COR-L47 (cell line): ENCODE measurements at places on chromosomes 7 and 10.
A peak's percentile ranks its signal among the peaks of the same experiment; 100 is the strongest.

DNA sequence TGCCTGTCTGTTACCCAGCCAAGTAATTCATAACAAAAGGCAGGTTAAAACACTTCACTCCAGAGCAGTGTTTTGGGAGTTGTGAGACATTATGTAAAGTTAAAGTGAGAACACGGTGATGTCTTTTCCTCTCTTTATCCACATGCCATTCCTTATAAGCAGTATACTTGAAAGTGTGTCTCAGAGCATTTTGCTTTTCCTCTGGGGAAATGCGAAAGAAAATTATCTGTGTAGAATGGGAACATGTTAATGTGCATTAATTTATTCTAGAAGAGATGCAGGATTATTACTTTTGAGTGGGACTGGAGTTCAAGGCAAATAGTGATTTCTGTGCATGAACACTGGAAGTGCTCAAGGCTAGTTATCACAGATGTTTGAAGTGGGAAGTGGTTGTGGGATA is 170.4 kb downstream of the PLXDC2 start:
- no peak for DNase-seq

DNA sequence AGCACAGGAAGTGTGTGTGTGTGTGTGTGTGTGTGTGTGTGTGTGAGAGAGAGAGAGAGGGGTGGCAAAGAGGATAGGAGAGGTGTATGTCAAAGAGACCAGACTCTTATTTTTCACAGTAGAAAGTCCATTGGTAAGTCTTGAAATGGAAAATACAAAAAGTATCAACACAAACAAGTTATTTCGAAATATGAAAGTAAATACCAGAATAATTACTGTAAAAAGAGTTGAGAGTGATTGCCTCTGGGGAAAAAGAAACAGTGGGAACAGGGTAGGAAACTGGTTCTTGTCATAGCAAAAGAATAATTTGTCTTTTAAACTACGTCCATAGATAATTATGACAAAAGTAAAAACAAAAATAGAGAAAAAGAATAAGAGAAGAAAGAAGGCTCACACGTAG is 29.0 kb upstream of the EIF5AL1 start:
- DNase-seq: no peak

GRCh38 chr7:97512441-97513207 is 219.3 kb upstream of the TAC1 start:
- no peak for DNase-seq

DNA sequence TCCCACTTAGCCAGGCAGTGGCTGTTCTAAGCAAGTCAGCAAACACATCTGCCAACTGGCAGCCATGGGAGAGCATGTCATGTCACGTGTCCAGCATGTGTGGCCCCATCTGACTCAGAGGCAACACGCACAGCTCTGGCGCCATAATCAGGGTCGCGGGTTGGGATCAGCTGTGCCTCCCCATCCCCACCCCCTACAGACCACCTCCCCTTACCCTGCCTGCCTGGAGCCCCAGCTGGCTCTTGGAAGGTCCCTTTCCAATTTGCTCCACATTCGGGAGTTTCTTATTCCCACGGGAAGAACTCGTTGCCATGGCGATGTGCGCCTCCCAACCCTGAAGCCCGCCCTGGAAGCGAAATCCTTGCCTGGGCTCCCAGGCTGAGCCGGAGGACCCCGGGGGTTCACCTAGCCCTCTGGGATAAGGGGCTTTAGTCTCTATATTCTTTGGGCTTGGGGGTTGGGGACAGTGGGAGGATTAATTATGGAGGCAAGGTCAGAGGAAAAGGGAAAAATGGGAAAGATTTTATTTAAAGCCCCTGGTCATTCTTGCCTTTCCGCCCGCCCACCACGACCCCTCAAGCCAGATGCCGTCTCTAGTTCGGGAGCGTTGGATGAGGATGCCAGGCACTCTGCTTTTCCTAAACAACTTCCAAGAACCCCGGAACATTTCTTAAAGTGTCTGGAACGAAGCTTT is 283.7 kb downstream of the ZEB1 start:
- peak; percentile 43 for DNase-seq

GRCh38 chr7:4010061-4010605 is 672.0 kb upstream of the FOXK1 start:
- no peak for DNase-seq

DNA sequence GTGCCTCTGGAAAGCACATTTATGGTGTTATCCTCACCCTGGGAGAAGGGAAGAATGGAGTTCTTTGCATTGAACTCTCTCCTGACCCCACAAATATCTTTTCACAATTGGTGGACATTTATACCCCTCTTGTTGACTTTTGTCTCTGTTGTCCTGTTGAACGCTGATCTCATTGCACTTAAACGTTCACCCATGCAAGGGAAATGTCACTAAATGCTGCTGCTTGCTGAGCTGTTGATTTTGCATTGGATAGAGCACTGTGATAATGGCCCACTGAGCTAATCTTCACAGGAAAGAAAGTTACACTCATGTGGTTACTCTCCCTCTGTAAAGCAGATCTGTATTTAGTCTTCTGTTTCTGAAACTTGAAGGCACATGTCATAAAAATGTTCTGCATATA is 133.4 kb downstream of the FZD1 start:
- DNase-seq: no peak

GRCh38 chr7:69942573-69942972 is 344.3 kb downstream of the AUTS2 start:
- no peak for DNase-seq

DNA sequence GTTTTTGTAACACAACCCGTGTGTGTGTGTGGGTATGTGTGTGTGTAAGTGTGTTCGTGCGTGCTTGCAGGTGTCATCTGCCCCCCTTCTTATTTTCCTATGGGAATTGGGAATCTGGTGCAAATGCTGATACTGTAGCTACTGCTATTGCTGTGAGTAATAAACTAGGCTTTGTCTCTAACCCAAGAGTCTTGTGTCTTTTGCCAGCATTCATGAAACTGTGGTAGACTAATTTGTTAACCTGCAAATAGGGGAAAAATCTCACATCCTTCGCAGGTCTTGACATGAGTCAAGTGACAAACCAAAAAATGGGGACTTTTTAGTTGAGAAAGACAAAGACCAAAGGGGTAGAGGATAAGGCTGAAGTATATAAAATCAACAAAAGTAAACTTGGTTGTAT is 57.9 kb upstream of the FAM133B start:
- DNase-seq: no peak

DNA sequence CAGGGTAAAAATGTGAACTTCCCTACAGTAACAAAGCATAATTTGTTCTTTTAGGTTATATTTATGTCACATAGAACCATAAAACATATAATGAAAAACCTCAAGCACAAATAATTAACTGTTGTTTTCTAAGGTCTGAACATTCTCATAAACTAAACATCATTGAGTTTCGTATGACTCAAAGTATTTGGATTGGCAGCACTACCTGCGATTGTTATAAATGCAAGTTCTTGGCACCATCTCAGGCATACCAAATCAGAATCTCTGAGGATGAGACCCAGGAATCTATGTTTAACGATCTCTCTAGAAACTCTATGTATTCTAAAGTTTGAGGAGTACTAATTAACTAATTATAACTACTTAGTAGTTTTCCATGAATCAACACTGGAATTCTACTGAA is 22.5 kb downstream of the ORC5 start:
- DNase-seq: no peak

GRCh38 chr7:132609906-132610520 is 33.7 kb upstream of the PLXNA4 start:
- no peak for DNase-seq

- DNase-seq: no peak
These were observed 140.5 kb downstream of the PTPRN2 start for GRCh38 chr7:158447151-158447505.

GRCh38 chr10:59885430-59886134 is 20.8 kb downstream of the CCDC6 start:
- no peak for DNase-seq

DNA sequence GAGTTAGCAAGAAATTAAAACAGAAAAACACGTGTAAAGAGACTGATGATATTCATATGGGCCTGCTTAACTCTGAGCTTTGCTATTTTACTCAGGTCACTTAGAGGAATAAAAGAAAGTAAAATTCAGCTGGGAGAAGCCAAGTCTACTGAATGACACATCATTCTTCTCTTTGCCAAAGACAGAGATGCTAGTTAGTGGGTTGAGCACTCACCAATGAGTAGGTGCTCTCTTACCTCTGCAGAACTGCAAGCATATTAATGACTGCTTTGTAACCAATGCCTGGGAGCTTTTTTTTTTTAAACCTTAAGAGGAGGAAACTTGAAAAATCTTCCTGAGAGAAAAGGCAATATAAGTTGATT is 44.8 kb upstream of the BAMBI start:
- DNase-seq: no peak

DNA sequence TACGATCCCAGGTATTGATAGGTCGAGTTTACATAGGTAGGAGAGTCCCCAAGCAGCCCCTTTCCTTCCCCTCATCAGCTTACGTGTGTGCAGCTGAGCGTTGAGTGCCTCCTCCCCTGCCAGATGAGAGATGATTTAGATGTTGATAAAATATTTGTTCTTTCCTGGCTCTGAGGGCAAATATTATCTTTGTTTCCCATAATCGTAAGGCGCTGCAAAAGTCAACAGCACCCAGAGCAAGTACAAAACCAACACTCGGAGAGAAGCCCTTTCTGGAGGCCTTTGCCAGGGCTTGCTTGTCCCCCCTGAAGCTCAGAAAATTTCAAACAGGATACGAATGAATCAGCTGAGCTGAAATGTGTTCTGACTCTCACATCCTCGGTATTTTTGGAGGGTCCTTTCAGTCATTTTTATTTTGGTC is 683.2 kb downstream of the LRMDA start:
- DNase-seq: no peak

- DNase-seq: peak; percentile 22
These were observed 1357.5 kb upstream of the SORCS1 start for GRCh38 chr10:108521827-108522492.

GRCh38 chr7:12895296-12895695 is 207.9 kb downstream of the ARL4A start:
- DNase-seq: no peak

- DNase-seq: no peak
These were observed 125.1 kb downstream of the NT5C2 start for GRCh38 chr10:103067956-103068355.

DNA sequence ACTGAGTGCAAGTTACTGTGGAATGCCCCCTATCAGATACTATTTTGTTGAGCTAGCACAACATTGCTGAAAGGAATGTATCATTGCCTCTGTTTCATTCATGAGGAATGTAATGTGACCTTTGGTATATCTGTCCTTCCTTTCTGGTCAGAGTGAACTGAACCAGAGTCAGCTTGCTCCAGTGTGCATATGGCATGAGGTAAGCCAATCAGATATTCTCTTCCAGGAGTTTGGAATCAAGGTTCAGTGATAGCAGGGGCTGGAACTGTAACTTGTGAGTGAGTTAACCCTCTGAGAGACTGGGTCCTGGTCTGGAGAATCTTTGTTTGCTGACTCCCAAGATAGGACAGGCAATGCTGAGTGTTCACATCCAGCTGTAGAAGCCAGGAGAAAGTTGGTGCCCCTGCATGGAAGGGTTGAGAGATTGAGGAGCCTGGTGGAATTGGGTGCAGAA is 45.3 kb upstream of the OSBPL3 start:
- DNase-seq: no peak

GRCh38 chr7:28483908-28484605 is 71.7 kb downstream of the CREB5 start:
- DNase-seq: no peak

DNA sequence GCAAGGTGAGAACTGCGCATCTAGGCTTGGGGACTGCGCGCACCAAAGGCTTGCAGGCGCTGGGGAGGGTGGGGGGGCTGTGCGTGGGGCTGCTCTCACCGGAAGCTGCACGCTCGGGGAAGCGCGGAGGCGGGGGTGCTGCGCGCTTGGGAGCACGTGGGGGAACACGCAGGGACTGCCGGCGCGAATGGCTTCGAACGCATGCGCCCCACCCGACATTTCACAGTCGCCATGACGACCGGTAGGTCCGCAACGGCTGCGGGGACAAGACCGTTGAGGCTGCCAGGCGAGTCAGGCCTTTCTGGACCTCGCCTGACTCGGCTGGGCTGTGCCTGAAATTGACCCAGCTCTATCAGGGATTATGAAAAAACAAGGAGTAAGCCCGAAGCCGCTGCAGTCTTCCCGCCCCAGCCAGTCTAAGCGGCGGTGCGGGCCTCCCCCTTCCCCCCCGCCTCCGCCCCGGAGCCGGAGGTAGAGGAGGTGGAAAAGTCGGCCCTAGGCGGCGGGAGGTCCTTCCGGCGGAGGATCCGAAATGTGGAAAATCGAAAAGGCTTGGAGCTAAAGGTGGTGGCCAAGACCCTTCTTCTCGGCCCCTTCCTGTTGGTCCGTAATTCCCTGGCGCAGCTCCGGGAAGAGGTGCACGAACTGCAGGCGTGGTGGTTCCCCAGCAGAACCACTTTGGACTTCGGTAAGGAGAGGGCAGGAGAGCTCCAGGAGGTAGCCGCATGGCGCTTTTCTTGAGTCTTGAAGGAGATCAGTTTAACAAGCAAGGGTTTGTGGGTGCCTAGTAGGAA is 34.9 kb upstream of the STEAP1 start:
- DNase-seq: no peak

GRCh38 chr10:98563811-98564210 is 117.1 kb upstream of the HPS1 start:
- no peak for DNase-seq

DNA sequence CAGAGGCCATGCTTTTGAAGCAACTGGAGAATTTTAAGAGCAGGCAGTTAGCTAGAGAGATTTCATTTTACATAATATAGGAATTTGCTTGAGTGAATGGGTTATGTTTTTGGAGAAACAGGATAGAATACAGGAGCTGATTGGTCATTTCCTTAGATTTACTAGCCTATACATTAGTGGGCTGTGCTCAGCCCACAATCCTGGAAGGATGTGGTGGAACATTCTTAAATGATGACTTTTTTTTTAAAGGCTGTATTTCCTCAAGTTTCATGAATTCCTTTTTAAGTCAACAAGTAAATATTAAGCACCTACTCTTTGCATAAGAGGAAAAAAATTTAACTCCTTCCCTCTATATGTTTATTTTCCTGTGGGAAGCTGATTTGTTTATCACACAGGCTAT is 314.4 kb upstream of the BMPER start:
- DNase-seq: no peak

GRCh38 chr7:12518920-12519681 is 51.4 kb upstream of the SCIN start:
- no peak for DNase-seq

GRCh38 chr7:134458341-134458805 is 527 bp downstream of the AKR1B1 start:
- DNase-seq: peak; percentile 17

DNA sequence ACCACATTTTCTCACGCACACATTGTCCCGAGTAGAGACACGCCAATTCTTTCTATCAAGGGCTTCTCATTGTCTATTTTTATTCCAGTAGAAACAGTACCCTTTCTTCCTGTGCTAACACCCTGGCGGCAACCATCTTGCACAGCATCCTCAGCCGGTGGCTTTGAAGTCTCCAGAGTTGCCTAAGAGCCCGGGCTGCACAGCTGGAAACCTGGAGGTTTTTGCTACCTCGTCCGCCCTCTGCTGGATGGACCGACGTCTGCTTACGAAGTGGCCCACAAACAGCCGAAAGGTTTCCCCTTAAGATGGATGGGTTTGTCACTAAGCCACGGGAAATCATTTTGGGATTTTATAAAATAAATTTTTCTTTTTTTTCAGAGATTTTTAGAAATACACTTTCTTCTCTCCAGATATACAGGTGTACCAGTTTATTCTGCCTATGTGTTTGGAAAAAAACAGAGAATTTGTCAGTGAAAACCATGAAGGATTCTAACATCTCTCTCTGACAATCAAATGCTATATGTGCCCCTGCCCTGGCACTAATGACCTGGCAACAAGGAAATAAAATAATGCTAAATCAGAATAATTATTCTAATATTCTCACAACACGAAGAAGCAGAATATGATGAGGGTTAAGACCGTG is 81.8 kb upstream of the FAM204A start:
- DNase-seq: peak; percentile 54

- no peak for DNase-seq
These were observed 18.8 kb downstream of the FRMPD2 start for GRCh38 chr10:48255722-48256121.
